Activated naive CD4-positive, alpha-beta T cell treated with anti-CD3 and anti-CD28 coated beads, Interleukin-2, amount 50 U/mL, for 72 hours (primary cell): ENCODE measurements at places on chromosomes 2 and 18.

DNA sequence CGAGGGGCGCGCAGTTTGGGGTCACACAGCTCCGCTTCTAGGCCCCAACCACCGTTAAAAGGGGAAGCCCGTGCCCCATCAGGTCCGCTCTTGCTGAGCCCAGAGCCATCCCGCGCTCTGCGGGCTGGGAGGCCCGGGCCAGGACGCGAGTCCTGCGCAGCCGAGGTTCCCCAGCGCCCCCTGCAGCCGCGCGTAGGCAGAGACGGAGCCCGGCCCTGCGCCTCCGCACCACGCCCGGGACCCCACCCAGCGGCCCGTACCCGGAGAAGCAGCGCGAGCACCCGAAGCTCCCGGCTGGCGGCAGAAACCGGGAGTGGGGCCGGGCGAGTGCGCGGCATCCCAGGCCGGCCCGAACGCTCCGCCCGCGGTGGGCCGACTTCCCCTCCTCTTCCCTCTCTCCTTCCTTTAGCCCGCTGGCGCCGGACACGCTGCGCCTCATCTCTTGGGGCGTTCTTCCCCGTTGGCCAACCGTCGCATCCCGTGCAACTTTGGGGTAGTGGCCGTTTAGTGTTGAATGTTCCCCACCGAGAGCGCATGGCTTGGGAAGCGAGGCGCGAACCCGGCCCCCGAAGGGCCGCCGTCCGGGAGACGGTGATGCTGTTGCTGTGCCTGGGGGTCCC is at the start of gene ITGA4:
Gene ITGA4 (plus strand): TSS at position 266 of the 620 bp plus-strand sequence. CDS start 269 bp downstream, at position 535.
- DNase-seq, result peak; percentile 88

- DNase-seq, result no peak
Measured at GRCh38 chr2:222504719-222505118, 80.4 kb downstream of the SGPP2 start.

GRCh38 chr2:19235308-19235707 is 123.1 kb downstream of the OSR1 start:
- DNase-seq, result no peak

DNA sequence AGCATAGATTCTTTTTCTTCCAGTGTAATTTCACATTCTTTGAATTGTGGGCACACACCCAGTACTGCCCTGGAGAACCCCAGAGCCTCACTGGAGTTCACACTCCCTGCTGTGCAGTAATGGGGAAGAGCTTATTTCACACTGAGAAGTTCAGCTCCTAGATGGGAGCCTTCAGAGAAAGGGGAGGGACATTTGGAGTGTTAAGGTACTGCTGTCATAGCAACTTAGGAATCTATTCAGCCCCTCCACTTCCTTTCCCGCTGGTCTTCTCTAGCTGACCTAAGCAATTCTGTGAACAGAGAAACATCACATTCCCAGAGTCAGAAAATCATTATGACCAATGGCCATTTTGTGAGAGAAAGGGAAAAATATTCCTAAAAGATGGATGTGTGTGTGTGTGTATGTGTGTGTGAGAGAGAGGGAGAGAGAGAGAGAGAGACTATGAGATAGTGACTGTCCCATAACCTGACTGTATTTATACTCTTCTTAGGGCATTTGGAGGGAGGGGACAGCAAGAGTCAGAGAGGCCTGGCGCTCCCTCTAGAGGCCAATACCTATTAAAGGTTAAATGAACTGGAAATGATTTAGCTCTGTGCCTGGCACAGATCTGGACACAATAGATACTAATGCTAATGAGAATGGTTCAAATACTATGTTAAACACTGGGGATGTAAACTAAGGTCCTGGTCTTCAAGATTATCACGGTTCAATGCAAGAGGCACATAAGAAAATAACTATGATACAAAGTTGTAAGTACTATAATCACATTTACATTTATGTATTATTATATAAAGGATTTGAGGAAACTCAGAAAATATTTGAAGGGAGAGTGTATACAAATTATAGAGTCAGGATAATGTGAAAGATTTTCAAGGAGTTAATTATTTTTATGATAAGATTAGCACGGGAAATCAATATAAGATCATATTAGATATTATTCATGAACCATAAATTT is 41.5 kb upstream of the RPE start:
- DNase-seq, result no peak

DNA sequence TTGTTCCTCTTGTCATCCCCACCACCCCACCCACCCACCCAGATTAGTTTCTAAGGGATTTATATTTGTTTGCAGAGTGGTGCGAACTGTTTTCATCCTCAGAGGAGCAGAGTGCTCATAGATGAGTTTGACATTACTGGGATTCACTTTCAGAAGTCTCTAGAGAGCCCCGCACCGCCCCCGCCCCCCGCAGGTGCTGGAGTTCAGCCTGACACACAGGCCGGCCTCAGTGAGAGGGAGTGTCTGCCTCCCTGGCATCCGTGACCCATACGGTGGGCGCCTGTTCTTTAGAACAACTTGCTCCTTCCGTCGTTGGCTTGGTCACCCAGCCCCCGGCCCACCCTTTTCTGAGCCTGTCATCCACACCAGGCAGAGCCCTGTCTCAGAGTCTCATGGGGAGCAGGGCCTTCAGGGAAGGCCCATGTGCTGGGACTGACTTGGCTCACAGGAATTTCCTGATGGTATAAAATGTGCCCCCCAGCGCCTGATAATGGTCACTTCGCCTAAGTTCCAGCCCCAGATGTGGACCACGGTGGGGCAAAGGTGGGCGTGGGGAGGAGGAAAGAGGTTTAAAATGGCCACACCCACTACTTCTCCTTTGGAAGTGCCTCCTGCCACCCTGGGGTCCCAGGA is 44.3 kb downstream of the HPCAL1 start:
- no peak for DNase-seq

DNA sequence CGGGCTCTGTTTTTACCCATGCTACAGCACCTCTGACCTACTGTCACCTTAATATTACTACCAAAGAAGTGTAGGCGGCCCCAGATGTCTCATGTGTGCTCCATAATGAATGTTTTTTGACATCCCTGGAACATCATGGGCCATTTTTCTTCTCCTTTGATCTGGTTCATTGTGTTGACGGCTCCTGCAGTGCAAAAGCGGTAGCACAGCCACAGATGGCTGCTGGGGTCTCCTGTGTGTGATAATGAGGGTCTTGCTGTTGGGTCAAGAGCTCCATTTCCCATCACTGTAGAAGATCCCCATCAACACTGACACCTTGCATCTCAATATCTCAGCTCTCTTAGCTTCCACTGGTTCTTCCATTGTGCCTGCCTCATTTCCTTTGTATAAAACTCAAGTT is 95.0 kb downstream of the CDH20 start:
- no peak for DNase-seq

DNA sequence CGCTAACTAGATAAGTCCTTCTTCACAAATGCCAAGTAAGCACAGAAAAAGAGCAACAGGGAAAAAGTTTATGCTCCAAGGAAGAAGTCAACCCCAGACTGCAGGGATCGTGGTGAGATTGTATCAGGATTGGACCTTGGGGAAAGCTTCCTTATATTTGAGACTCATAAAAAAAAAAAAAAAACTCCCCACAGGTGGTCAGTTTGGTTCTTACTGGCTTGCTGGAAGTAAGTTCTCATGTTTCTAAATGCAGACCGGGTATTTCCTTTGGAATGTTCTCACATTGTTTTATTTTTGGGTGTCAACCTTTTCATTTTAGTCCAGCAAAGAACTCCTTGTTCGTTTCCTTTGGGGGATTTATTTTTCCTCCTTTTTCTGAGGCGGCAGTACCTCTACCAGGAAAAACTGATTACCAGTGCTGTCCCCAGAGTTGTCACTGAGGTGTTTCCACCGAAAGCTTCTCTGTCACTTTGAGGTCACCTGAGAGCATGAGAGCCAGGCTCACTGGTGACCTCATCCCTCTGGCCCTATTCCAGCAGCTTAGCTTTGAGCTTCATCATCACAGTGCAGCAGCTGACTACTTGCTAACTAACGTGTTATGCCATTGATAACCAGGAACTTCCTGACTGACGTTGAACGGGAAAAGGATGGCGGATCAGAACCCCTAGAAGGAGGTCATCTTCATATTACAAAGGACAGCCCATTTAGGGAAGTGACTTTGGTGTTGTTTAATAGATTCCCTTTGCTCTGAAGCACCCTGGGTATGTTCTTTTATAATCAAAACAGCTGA is 16.8 kb upstream of the ATP8B1 start:
- DNase-seq, result no peak

DNA sequence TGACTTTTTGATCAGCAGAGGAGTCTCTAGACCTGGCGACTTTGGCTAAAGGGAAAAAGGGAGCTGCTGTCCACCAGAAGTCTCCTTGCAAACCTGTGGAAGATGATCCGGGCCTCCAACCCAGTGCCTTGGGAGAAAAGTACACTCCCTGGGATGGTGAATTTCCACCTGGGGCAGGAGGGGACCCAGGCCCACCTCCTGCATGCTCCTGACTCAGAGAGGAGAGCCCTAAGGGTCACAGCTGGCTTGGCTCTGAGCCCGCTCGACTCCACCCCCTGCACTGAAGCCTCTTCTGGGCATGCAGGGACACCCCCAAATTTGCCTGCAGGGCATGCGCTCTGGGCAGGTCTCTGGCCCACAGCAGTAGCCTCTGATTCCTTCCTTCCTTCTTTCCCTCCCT is 66.5 kb downstream of the PDCL3 start:
- DNase-seq, result no peak

DNA sequence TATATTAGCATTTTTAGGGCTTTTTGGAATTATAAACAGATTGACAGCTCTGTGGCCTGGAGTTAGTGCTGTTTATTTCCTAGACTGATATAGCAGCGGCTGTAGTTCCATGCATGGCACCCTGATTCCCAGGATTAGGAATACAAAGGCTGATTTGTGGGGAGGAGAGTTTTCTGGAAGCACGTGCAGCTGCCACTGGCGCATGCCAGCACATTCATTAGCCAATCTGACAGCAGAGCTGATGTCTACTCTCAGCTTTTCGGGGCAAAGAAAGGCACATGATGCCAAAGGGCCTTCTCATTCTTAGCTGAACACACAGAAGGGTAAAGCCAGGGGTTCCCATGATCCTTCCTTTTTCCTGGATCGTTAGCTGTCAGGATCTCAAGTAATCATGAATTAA is 45.7 kb upstream of the RAPH1 start:
- no peak for DNase-seq

DNA sequence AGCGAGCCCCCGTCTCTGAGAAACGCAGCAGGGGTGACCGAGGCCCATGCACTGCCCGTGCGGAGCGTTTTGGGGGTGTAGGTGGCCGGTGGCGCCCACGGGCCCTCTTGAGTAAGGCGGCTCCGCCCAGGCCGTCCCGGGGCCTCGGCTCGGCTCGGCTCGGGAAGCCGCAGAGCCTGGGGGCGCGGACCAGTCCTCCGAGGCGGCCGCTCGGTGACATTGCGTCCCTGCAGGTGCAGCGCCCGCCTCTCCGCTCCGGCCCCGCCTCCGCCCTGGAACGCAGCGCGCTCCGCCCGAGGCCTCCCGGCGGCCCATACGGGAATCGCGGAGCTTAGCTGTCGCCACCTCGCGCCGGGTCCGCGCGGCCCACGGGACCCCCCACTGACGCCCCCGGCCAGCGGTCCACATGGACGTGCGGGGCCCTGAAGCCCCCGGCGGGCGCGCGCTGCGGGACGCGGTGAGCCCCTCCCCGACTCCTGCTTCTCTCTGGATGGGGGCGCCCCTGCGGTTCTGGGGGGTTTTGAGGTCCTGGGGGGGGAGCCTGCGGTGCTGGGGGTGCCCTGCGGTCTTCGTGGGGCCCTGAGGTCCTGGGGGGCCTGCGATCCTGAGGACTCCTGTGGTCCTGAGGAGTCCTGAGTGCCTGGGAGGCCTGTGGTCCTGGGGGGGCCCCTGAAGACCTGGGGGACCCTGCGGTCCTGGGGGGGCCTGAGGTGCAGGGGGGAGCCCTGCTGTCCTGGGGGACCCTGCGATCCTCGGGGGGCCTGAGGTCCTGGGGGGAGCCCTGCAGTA is at the start of gene HSBP1L1:
Gene HSBP1L1 (plus strand): TSS at position 314 of the 789 bp plus-strand sequence. CDS start 93 bp downstream, at position 407.
- peak; percentile 74 for DNase-seq

DNA sequence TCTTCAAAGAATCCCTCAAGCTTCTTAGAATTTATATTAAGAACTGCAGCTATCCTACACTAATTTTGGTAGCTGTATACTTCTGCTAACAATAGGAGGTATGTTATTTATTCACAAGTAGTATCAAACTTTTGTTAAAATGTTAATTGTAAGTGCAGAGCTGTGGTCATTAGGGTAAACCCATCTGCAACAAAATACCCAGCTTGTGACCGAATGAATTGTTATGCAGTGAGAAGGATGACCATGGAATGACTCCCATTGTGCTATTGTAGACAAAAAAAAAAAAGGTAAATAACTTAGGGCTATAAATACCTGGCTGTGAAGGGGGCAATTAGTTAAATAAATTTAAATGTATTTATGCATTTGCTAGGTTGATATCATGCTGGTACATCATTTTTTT is 186.1 kb downstream of the ADCYAP1 start:
- no peak for DNase-seq

- DNase-seq, result no peak
Measured at GRCh38 chr2:170739507-170740046, 24.4 kb downstream of the SP5 start.

GRCh38 chr2:189308056-189308790 is 128.7 kb upstream of the COL5A2 start:
- DNase-seq, result no peak

DNA sequence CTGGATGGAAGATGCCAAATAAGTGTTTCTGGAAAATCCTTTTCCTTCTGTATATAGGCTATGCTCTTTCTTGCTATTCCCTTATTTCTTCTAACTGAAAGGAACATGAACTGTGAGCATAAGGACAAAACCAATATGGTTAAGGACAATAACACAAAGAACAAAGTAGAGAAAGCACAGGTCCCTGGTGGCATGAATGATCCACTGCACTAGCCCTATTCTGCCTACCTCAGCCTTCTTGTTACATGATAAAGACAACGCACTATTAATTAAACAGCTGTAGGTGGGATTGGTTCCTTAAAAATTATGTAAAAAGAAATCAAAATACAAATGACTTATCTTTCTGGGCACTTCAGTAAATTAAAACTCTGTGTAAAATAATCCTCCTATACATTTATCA is 1.9 kb upstream of the WDR75 start:
- DNase-seq, result no peak

DNA sequence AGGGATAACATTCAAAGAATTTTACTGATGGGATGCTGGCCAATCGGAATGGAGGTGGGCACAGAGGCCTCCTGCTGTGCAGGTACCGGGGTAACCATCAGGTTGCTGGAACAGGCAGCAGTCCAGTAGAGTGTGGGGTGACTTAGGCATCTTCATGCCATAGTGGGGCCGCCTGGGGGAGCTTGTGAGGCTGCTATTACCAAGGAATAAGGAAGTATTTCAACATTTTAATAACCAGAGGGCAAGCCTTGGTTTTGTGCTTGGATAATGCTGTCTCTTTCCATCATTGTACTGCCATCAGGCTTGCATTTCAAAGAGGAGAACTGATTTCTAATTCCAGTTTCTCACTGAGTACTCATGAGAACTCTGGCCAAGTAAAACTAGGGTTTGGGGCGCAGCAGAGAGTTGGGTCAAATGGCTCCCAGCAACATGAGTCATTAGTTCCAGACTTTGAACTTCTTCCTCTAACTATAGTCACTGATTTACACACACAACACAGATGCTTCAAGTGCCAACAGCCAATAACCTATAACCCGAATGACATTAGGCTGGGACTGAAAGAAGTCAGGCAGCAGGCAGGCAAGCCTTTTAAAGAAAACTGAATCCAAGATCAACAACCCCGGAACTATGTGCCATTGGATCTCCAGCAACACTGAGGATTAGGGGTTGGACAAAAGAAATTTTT is 56.1 kb upstream of the FHL2 start:
- DNase-seq, result no peak

- DNase-seq, result no peak
Measured at GRCh38 chr2:202091476-202091875, 18.4 kb downstream of the KIAA2012 start.

GRCh38 chr2:201931951-201932350 is 101.7 kb upstream of the FZD7 start:
- no peak for DNase-seq

- no peak for DNase-seq
Measured at GRCh38 chr18:51897884-51898283, 442.1 kb upstream of the DCC start.
